ENCODE measurements at places on chromosomes 3 and 15.
A peak's percentile ranks its signal among the peaks of the same experiment; 100 is the strongest.

- no peak for DNase-seq
Measured at GRCh38 chr3:16978234-16978920, 93.6 kb downstream of the PLCL2 start.

DNA sequence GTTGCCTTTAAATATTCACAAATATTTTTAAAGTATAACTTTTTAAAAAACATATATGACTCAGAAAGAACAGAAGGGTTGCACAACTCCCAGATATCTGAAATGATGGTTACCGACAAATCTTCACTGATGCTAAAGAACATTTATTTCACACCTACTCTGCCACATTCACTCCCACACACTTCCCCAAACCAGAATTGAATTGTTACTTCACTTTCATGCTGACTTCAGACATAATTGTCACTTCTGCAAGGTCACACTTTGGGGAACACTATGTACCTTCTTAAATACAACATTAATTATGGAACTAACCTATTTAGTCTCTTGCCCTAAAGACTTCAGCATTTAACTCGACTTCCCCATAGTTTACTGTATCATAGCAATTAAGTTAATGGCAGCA is 795.1 kb downstream of the FHIT start:
- no peak for DNase-seq

- DNase-seq, result no peak
Measured at GRCh38 chr15:42083916-42084315, 10.4 kb downstream of the PLA2G4D start.

- DNase-seq, result no peak
Measured at GRCh38 chr3:99471353-99472323, 166.8 kb upstream of the COL8A1 start.

- peak; percentile 54 for DNase-seq
Measured at GRCh38 chr3:30289766-30290165, 316.6 kb upstream of the TGFBR2 start.

- DNase-seq, result no peak
Measured at GRCh38 chr15:25947323-25948314, 84.5 kb upstream of the ATP10A start.

DNA sequence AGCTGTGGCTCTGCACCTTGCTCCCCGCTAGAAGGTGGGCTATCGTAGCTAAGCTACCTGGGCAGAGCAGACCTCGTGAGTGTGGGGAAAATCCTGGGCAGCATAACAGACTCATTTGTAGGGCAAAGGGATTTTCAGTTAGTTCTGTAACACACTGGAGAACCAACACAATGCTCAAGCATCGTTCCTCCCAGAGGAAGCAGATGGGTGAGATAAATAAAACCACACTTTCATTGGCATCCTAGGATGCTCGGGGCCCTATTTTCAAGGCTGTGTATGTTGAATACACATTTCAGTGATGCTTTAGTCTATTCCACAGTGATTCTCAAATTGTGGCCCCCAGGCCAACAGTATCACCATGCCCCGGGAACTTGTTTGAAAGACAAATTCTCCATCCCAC is 20.0 kb downstream of the LIPC start:
- no peak for DNase-seq

DNA sequence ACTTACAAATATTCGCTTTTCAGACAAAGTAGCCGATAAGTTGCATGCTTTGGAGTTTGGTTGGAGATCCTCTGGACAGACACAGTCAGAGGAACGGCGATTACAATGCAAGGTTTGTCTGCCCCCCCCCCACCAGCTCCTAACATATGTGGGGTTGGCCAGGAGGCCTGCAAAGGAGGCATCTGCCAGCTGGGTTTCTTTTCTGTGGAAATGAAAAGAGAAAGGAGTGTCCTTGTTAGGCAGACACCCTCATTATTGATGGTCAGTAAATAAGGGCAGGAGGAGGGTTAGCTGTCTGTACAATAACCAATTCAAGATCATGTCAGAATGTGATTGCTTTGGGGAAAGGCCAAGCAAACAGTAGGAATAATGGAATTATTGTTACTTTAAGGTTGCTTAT is 49.1 kb downstream of the TLNRD1 start:
- DNase-seq, result no peak

GRCh38 chr3:4720316-4721075 is 227.3 kb downstream of the ITPR1 start:
- DNase-seq, result peak; percentile 88

DNA sequence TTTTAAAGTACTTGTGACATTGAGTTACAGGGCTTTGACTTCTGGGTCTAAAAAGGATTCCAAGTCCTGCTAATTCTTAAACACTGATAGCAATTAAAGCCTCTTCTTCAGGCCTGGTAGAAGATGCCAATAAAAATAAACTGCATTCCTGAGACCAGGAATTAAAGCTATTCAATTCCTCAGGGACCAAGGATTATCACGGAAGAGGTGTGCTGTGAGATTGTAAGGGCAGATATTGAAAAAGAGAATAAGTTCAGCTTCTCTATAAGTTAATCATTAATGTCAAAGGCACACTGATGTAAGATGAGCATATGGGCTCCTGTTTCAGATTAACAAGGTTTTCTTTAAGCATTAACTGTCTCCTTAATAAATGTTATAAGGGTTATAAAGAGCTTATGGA is 611.3 kb downstream of the SI start:
- no peak for DNase-seq

GRCh38 chr3:181794011-181794790 is 82.5 kb downstream of the SOX2 start:
- no peak for DNase-seq

GRCh38 chr3:192514081-192514753 is 213.1 kb downstream of the FGF12 start:
- DNase-seq, result peak; percentile 12

- peak; percentile 9 for DNase-seq
Measured at GRCh38 chr3:123449102-123449996, 459 bp upstream of the ADCY5 start.

DNA sequence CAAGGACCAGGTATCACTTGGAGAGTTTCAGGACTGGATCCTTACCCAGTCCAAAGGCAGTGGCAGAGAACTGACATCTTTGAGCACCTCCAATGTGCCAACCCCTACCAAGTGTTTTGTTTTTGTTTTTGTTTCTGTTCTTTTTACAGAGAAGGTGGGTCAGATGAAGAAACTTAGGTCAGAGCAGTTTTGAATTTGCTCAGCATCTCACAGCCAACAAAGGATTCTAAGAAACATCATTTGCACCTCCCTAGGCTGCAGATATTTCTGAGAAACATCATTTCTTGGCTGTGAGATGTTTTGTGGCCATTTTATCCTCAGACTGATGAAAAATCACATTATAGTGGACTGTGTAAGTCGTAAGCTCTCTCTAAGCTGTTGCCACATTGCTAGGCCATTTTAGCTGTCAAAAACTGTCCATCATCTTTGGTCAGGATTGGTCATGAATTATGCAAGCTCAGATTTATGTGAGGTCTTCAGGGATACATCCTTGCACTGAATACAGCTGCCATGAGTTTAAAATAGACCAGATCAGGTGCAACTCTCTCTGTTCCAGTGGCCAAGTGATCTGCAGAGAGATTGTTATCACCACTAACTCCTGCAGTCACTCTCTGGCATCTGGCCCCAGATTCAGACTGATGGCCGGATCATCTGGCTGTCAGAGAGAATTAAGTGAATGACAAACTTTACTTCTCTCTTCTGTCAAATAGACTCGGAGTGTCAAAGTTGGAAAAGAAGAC is 341.5 kb downstream of the EPHB1 start:
- no peak for DNase-seq

DNA sequence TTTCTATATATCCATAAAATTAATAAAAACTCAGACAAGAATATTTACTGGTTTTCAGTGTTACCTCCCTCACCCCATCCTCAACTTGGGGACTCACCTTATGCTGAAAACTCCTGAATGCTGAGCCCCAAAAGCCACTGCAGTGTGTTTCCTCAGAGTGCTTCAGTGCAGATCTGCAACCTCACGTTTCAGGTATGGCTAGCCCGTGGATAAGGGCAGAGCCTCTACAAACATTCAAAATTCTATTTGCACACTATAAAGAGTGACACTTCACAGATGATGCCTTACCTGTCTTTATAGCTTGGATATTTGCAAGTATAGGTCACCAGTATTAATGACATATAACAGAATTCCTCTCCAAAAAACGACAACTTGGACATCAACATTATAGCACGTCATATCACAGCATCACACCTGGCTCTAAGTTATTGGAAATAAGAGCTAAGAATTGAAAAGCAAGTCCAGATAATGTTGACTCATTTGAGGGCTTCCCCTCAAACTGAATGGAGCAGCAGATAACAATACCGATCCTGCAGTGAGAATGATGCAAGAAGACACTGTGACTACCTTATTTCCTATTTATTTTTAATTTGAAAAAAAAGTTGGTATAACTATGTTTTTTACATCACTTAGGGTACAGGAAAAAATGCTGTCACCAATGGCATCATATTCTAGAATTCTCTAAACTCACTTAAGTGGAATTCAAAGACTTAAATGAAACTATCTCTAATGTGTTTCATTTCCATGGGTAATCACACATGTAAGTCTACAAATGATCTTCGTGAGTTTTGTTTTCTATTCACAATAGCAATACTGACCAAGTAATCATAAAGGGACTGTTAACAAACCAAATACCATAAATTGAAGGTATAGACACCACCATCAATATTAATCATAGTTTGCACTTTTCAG is 40.7 kb upstream of the RSL24D1 start:
- no peak for DNase-seq

DNA sequence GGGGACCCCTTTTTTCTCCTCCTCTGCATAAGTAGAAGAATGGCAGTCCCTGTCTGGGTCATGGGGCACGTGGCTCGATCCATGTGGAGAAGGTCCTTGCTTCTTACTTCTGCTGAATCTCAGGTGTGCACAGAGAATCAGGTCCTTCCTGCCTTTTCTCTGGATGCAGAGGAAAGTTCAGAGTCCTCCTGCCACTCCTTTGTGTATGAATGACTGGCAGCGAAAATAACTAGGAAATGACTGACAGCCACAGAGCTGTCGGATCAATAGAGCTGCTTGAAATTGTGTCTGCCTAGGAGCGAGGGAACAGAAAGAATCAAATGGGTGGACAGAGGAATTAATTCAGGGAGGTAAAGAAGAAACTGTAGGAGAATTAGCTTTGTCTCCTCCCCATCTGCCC is 49.6 kb upstream of the ROPN1 start:
- DNase-seq, result no peak

- no peak for DNase-seq
Measured at GRCh38 chr15:72801590-72802325, 18.2 kb upstream of the ADPGK start.

DNA sequence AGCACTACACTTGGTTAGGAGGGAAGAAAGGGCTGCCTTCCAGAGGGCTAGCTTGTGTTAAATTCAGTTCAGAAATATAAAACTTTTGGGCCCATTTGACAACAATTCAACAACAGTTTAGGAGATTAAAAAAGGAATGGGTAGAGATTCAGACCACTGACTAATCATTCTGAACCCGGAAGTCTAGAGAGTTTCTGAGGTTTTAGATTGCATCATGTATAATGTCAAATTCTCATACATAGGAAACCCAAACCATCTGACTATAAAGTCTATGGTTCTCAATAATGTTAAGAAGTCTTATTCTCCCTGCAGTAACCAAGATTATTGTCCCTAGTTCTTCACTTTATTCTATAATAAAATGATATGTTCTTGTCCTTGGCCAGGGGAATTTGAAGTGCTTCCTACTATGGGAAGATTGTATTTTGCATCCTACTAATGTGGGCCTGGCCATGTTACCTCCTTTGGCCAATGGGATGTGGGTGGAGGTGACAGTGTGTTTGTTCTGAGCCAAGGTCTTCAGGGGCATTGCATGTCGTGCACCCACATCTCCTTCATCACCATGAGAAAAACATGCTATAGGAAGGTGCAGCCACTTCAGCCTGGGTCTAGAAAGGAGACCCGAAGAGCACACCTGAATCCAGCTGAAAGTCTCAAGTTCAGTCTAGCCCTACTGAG is 66.4 kb upstream of the CCNL1 start:
- no peak for DNase-seq

DNA sequence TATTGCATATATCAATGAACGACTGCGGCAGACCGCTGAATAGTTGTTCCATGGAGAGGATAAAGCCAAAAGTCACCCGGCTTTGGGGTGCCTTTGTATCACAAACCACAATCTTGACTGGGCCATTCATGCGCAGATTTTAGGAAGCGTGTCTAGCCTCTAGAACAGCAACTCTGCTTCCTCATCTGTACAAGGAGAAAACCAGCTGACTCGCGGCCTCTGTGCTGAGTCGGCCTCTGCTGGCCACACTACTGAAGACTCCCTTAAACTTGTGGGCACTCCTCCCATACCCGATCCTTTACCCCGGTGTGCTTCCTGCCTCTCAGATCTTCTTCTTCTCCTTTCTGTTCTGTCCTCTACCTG is 872 bp downstream of the DLEC1 start:
- DNase-seq, result peak; percentile 12

GRCh38 chr15:50767332-50767861 is 1.9 kb upstream of the SPPL2A start:
- DNase-seq, result no peak

DNA sequence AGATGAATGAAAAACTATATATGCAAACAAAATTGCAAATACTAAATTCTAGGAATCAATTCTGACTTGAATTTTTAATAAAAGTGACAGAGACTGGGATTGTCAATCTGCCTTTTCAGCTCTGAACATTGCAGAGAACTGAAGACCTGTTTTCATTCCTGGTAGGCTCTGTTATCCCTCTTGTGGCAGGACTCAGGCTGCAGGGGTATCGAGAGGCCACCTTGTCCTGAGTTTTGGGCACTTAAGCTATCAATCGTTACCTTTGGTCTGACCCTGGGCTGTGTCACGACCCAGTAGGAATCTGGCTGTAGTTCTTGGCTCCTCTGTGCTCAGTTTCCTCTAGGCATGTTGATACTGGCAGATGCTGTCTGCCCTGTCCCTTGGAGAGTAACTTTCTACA is 238.0 kb downstream of the CACNA2D3 start:
- DNase-seq, result no peak

- no peak for DNase-seq
Measured at GRCh38 chr15:29124581-29125381, 144.8 kb downstream of the NSMCE3 start.

DNA sequence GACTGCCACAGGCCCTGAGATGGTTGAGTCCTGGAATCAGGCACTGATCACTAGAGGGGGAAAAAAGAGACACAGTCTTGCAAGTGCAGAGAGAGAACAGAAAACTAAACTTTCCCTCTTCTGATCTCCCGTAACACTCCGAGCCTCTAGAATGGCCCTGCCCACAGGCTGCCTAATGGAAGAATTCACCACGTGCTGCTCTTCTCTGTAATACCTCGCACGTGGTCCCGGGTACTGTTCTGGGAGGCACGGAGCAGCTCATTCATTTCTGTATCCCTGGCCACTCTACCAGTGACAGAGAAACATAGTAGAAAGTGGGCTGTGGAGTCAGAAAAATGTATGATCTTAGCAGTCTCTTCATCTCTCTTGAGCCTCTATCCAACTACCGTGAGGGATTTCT is 30.4 kb downstream of the VGLL4 start:
- no peak for DNase-seq

- no peak for DNase-seq
Measured at GRCh38 chr15:101092156-101092866, 159.5 kb downstream of the CHSY1 start.

All from dermis microvascular lymphatic vessel endothelial cell (primary cell).